Right renal cortex interstitium (tissue), 3 donors: ENCODE measurements at places on chromosomes 4 and X. TPM values are rescaled to one million over a fixed set of nuclear protein-coding genes. Genes with fewer than 3 reads are reported as not detected.

DNA sequence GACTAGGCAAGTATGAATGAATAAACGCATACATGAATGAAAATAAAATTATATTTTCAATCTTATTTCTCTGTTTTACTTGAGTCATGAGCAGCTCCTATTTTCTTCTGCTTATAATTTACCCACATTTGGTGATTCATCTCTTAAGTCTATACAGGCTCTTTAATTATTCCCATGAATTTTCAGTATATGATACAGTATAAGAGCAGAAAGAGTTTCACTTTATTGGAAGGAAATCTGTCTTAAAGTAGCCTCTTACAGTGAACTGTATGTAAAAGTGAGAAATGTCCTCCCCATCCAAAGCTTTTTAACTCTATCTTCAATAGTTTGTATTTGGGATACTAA lies 50.8 kb downstream of the TMEM165 start:
- DNase-seq: no peak

DNA sequence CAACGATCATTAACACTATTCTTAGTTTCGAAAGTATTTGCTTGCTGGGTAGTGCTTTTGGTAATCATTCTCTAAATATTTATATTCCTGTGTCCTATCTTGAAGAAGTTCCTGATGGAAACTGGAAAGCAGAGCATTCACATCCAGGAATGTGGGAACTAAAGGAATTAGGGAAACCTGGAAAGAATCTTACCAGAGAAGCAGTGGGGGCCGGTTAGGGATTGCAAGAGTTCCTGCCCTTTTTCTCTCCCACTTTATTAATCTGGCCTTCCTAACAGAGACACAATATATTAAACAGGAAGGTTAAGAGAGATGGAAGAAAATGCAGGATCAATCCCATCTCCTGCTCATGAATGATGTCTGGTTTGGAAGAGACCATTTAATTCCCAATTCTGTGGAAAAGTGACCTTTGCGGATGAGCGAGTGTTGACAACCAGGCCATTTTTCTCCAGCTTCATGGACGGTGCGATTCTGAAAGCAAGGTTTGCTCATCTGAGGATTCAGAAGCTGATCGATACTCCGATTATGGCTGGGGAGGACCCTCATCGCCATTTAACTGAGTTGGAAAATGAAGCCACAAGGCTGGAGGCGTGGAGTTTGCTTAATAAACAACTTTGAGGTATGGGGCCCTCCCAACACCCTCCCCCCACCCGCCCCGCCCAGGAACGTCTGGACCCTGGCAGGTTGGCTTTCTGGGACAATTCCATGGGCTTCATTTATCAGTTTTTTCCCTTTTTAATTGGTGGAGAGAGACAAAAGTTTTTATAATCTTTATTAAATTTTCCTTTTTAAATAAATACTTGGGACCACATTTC lies 52.3 kb downstream of the C4orf51 start:
- no peak for DNase-seq

DNA sequence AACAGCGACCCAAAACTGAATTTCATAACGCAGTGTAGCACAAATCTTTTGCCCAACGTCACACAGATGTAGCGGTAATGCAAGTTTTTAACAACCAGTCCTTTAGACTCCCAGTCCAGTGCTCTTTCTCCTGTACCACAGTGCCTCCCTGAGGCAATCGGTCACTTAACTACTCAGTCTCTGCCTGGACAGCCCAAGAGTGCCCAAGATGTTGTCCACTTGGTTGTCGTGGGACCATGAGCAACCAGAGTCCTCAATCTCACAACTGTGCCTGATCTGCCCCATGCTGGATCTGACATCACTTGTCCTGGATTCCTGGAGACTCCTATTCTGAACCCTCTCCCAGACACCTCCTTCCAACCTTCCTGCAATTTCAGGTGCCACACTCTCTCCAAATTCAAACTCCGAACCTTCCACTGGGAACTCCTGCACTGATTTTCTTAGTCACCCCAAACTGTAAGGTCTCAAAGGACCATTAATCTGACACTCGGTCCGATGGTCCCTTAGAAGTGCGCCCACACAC lies 702 bp downstream of the MMGT1 start:
- DNase-seq: no peak

Gene NEXMIF
- 3.4 TPM for polyA plus RNA-seq

DNA sequence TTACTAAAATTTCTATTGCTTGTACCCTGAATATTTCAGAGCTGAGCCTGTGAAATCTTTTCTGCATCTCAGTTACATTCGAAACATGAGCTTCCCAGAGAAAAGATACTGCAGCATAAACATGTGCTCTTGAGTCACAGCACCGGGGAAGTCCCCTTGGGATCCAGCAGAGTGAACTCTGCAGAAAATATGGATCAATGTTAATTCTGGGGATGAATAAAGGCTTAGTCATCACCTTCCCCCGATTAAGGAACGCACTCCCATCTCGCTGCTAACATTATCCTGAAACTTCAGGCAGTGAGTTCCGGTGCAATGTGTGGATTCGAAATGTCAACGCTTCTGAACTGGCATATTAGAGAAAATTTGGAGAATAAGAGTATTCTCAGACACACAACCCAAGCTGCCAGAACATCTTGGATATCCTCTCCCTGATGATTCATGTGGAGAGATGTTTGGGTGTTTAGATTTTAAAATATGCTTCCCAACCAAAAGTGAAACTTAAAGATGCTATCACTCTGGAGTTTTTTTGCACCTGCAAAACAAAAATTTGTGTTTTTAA lies 90.8 kb downstream of the IRF2 start:
- DNase-seq: no peak

- DNase-seq: no peak
Observed at GRCh38 chr4:175394208-175394607, 417.9 kb downstream of the GPM6A start.

Gene CT45A10
- not detected for polyA plus RNA-seq

Gene TMPRSS11A
- not detected for polyA plus RNA-seq

Gene TTC29
- polyA plus RNA-seq: 1.9 TPM

DNA sequence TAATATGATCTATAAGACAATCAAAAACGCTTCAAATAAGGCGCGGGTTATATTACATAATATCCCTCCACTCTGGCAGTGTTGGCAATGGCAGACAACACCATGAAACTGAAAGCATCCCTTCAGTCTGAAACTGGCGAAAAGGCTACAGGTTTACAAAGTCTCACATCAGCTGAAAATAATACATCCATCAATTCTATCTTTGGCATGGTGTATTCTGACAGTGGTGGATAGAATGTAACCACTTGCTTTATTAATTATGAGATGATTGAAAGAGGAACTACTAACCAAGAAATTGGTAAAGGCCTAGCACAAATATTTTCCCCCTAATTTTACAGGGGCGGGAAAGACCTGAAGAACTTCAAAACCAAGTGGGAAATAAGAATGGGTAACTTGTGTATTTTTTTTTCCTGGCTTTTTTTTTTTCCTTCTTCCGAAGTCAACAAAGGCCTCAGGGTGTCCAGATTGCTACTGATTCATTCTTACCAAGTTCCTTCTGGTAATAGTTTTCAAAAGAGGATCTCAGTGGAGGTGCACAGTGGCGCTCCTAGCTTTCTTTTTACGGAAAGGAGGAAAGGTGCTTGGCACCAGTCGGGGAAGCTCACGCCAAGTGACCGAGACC lies 728 bp downstream of the UBA6 start:
- peak; percentile 15 for DNase-seq

Gene TBC1D25
- polyA plus RNA-seq: 7.7 TPM

Gene LRAT
- polyA plus RNA-seq: 0.50 TPM

Gene RHOXF1
- 1.1 TPM for polyA plus RNA-seq

GRCh38 chrX:108362026-108362425 lies 76.2 kb downstream of the COL4A6 start:
- DNase-seq: no peak

DNA sequence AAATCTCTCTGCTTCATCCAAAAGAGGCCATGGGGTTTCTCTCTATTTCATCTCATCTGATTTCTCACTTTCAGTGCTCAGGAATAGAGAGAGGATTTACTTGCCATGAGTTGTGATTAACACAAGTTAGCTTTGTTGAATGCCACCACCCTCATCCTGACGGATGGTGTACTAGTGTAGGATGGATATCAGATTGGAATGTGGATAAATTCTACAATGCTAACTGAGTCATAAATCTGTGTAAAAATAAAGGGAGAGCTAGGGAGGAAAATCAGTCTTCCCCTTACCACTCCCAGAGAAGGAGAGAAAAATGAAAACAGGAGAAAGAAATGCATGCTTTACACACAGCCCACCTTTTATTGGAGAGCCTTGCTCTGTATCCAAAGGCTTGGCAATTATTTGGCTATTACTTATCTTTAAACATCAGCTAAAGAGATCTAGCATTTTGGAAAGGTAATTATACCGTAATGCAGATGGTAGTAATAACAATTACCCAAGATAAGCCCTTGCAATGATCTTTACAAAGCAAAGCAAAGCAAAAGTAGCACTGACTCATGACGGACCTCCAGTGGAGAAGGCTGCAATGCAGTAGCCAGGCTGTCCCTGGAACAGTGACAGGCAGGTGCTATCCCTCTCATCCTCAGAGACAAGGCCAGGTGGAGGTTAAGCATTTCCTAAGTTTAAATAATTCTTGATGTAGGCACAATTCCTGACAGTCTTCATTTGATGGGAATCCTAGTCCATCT lies 306.3 kb upstream of the PPARGC1A start:
- no peak for DNase-seq

DNA sequence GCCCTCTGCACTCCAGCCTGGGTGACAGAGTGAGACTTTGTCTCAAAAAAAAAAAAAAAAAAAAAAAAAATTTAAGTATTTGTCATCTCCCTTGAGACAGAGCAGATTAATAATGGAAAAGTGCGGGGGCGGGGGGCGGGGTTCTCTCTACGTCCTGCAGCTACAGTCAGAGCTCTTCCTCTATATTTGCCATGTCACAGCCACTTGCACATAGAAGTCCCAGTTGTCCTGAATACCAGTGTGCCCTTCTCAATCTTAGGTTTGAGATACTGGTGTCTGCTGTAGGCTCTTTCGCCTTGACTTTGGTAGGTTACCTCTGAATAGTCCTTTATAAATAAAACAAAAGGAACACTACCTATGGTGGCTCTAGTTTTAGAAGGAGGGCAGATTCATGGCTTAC lies 237.8 kb upstream of the PGRMC2 start:
- DNase-seq: no peak

DNA sequence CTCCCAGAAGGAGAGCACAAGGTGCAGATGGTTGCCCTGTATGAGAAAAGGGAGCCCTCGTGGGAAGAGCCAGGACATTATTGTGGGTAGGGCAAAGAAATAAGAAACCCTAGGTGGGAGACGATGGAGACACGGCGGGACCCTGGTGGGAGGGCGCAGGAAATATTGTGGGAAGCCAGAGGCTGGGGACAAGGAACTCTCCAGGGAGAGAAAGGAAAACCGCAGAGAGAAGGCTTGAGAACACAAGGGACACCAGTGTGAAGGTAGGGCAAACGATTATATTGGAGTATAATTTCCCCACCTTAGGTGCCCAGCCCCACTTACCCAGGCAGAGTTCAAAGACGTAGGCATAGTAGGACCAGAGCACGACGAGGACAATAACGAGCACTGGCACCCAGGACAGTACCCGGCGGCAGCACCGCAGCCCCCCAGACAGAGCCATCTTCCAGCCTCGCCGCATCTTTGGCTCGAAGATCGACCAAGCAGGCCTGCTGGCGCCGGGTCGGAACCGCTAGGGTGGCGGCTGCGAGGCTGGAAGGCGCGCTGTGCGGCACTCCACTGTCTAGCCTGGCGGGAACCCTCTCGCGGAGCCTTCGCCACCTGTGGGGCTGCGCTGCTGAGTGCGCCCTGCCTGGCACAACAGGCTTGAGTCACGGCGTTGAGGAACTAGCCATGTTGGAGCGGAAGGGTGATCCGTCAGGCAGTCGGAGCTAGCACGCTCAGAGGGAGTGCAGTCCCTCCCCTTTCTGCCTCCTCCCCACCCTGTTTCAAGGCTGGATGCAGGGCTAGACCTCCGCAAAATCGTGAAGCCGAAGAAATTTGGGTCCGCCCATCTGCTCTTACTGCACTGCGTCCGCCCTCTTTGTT lies at the start of gene ZDHHC15:
ZDHHC15 (minus strand) TSS at position 473 of the 867 bp plus-strand sequence; CDS start at position 460, 13 bp downstream.
- DNase-seq: no peak

- DNase-seq: no peak
Observed at GRCh38 chr4:186204686-186205085, 13.3 kb downstream of the CYP4V2 start.

- DNase-seq: no peak
Observed at GRCh38 chr4:20666012-20666860, 34.0 kb upstream of the PACRGL start.

Gene CACNA1F
- polyA plus RNA-seq: 0.15 TPM

DNA sequence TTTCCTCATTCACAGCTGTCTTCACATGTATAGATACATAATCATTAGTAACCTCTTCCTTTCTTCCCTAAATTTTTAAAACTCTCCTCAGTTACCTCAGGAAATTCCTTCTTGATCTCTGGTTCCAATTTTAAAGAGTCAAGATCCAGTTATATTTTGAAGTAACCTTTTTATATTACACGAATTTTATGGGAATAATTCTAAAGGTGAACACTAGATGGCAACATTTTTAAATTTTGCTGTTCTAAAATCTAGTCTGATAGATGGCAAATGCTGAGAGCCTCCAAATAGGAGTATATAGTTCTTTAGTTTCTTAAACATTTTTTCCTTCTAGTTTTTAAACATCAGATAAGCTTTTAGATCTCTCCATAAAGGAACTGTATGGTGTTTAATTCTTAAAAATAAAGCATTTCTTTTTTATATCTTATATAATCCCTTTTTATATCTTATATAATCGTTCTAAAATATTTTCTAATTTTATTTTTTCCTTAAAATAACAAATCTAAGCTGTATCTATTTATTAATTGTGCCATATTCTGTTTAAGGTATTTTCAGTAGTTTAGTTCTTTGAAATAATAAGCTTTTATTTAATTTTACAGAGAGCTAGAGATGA lies 37.9 kb upstream of the PAPSS1 start:
- DNase-seq: no peak

DNA sequence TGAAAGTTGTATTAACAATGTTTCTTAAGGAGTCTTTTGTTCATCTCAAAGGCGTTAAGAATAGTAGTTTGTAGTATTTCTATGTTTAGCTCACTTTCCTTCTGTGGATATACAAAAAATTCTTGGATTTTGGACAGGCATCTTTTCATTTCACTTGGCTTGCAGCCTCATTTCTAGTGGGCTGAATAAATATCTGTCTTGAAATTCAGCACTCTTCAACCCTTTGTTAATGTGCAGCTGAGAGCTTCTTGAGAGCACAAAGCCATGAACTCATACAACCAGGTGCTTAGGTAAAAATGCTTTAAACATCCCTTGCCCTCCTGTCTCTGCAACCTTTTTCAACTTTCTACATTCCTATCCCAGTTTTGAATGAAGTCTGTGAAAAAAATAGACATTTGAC lies 1003.2 kb downstream of the C4orf33 start:
- DNase-seq: no peak

Gene CT45A6
- polyA plus RNA-seq: not detected
